ENCODE measurements at places on chromosomes 5 and 9. TPM values are rescaled to one million over a fixed set of nuclear protein-coding genes. Genes with fewer than 3 reads are reported as not detected.

The NSG2 gene
- not detected for total RNA-seq

The PCDHGC5 gene
- total RNA-seq = not detected

The KIF24 gene
- 3.4 TPM for total RNA-seq

The PCDHGB5 gene
- total RNA-seq = 2.5 TPM

The KIAA1958 gene
- 2.4 TPM for total RNA-seq

The ENTREP1 gene
- 0.60 TPM for total RNA-seq
